ENCODE measurements at places on chromosomes 6 and 20.

GRCh38 chr20:53030061-53030460 lies 57.9 kb downstream of the TSHZ2 start:
- DNase-seq, result peak; percentile 36

- peak; percentile 42 for DNase-seq
Observed at GRCh38 chr20:21099751-21100577, 6.2 kb downstream of the LINC00237 start.

DNA sequence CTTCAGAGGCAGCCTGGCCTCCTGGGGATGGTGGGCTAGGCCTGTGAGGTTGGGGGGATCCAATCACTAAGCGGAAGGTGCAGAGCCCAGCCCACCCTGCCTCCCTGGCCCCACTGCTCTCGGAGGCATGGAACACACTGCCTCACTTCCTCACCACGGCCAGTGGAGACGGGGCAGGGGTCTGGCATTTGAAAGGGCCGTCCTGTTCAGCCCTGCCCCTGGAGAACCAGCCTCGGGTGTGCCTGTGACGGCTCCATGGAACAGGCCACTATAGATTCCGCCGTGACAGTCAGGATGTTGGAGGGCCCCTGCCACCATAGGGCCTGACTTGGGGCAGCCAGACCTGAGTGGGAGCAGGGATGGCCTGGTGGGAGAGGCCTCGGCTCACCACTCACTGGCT lies 110.2 kb downstream of the DACT2 start:
- no peak for DNase-seq

DNA sequence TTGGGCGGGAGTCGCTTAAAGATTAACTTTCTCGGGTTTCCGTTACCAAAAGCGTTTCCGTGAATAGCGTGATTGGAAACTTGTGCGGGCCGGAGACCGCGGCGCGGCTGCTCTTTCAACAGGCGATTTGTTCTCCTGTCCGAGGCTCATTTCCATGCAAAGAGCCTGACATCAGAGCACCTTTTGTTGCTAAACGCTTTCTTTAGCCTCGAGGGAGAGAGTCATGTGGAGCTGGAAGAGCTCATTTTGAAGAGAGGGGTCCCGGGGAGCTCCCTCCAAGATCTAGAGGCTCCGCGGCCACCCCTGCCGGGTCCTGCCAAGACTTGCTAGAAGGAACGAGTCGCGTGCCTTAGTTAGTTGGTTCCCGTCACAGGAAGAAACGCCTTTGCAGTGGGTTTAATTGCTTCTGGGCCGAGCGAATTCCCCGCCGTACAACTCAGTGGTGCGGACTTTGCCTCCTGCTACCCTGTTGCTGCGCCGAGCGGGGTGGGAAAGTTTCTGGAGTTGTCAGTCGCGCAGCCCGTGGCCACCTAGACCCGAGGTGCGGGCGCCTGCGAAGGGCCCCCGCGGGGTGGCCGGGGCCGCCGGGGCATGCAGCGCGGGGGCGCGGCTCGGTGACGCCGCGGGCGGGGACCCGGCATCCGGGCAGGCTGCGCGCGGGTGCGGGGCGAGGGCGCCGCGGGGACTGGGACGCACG lies at the start of gene SASH1:
Gene SASH1 (plus strand): TSS at position 489 of the 697 bp plus-strand sequence. CDS start 230 bp downstream, outside the sequence.
- DNase-seq, result peak; percentile 4

GRCh38 chr6:118335325-118335816 lies 212.7 kb upstream of the PLN start:
- DNase-seq, result no peak

DNA sequence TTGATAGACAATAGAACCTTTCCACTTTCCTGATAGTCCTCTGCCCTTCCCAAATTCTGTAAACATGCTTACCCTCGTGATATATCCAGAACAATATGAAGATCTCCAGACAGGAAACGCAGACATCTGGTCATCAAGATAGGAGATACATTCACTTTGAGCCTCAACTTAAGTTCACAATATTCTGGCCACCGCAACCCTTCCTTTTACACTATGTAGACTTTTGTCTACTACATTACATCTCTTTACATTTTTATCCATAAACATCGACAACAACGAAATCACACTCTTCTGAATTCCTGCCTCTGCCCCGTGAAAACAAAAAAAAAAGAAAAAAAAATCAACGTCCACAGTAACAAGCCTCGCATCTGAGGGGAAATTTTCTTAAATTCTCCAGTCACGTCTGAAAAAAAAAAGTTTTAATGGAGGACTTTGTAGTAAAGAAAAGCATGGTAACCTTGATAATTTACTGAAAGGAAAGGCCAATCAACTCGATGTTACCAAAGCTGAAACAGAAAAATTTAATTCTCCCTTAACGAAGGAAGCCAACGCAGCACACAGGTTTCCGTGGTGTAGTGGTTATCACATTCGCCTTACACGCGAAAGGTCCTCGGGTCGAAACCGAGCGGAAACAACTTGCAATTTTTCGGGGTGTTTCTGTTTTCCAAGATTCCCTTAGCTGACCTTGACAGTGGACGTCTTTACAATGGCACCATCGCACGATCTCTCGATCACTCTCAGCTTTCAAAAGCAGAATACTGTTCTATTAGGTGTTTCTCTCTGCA lies 21.8 kb downstream of the POM121L2 start:
- no peak for DNase-seq

- no peak for DNase-seq
Observed at GRCh38 chr6:11188161-11188915, 44.1 kb downstream of the NEDD9 start.

DNA sequence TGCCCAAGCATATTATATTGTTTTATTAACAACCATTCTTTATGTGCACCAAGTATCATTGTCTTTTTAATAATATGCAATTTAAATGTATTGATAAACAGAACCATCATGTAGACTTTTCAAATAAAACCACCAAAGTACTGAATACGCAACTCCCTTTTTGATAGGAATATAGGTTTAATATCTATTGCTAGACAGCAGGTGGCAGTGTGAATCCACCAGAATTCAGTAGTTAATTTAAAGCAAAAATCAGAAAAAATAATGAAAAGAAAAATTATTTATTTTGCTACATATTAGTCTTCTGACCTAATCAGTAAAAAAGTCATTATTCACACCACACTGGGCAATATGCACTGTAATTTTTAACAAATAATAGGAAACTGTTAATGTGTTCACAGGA lies 143.7 kb downstream of the KLHL32 start:
- peak; percentile 15 for DNase-seq

- DNase-seq, result no peak
Observed at GRCh38 chr6:47595785-47596184, 102.6 kb upstream of the ADGRF4 start.

- no peak for DNase-seq
Observed at GRCh38 chr6:155013457-155013876, 18.4 kb downstream of the TIAM2 start.

GRCh38 chr20:20427227-20427864 lies 59.4 kb downstream of the INSM1 start:
- DNase-seq, result no peak

DNA sequence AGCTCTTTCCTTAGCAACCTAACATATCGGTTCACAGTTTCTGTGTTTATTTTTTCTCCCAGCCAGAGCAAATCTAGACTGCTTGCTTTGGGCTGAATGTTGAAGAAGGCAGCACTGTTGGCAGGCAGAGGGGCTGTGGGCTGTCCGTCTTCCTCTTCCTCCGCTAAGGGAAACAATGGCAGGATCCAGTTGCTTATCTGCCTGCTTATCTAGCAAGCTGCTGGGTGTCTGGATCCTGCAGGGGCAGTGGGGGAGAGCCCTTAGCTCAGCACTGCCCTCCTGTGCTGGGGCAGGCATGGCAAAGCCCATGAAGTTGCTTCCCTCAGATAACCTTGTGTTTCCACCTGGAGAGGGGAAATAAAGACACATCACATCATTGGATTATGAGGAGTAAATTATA lies 92.7 kb upstream of the CD93 start:
- no peak for DNase-seq

- DNase-seq, result no peak
Observed at GRCh38 chr6:144947398-144947976, 662.4 kb downstream of the UTRN start.

DNA sequence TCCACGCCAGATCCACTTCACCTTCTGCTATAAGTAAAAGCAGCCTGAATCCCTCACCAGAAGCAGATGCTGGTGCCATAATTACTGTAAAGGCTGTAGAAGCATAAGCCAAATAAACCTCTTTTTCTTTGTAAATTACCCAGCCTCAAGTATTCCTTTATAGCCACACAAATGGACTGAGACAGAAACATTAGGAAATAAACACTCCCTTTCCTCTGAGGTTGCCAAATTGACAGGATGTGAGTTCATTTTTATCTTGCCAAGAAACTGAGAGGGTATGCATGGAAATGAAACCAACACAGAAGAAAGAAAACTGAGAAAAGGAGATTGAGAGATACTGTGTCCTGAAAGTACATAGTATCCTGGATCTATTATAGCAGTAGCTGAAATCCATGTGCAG lies 481.2 kb downstream of the HAO1 start:
- no peak for DNase-seq

DNA sequence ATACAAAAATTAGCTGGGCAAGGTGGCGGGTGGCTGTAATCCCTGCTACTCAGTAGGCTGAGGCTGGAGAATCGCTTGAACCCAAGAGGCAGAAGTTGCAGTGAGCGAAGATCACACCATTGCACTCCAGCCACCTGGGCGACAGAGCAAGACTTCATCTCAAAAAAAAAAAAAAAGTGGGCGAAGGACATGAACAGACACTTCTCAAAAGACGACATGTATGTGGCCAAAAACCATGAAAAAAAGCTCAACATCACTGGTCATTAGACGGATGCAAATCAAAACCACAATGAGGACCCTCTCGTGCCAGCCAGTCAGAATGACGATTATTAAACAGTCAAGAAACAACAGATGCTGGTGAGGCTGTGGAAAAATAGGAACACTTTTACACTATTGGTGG lies 344.9 kb upstream of the JARID2 start:
- no peak for DNase-seq

DNA sequence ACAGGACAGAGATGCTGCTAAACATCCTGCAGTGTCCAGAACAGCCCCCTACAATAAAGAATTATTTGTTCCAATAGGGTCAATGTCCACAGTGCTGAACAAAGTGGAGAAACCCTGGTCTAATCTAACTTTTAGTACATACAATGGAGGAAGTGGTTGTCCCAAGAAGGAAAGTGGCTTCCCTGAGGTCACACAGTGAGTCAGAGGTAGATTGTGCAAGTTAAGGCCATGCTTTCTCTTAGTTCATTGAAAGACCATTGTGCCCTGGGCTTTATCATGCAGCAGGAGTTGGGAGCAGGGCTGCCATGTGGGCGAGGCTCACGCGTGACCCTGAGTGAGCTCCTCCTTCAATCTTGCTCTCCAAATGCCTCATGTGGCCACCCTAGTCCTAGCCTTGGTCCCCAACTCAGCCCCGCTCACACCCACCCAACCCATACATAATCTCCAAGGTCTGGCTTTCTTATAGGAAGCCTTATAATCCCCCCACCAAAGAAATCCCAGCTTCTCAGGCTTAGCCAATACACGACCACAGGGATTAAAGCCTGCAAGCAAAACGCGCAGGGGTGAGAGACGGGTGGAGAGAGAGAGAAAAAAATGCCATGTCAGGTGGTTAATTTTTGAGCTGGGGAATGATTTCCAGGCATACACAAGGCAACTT lies 19.9 kb downstream of the SLC13A3 start:
- DNase-seq, result no peak

- DNase-seq, result no peak
Observed at GRCh38 chr6:26307850-26308249, 57.1 kb upstream of the BTN3A2 start.

GRCh38 chr6:42316981-42317380 lies 99.3 kb upstream of the MRPS10 start:
- no peak for DNase-seq

GRCh38 chr20:49323622-49324238 lies 45.9 kb upstream of the ZNFX1 start:
- peak; percentile 15 for DNase-seq

GRCh38 chr6:89037141-89037900 lies 43.2 kb upstream of the PNRC1 start:
- no peak for DNase-seq

DNA sequence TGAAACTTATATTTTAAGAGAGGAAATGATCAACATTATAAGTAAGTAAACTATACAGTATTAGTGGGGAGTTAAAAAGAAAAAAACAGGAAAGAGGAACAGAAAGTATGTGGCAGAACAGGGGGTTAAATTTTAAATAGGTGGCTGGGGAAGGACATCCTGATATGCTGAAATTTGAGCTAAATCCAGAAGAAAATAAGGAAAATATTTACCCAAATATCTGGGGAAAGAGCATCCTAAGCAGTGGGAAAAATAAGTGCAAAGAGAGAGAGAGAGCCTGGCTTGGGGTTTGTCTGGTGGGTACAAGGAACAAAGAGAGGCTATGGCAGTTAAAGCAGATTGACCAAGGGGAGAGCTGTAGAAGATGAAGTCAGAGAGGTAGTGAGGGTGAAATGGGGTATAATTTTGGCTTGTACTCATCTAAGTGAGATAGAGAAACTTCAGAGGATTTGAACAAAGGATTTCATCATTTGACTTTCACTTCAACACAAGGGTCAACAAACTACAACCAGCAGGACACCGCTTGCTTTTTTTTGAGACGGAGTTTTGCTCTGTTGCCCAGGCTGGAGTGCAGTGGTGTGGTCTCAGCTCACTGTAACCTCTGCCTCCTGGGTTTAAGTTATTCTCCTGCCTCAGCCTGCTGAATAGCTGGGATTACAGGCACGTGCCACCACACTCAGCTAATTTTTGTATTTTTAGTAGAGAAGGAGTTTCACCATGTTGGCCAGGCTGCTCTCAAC lies 328.4 kb upstream of the CNR1 start:
- DNase-seq, result no peak

GRCh38 chr6:7124114-7124513 lies 16.4 kb downstream of the RREB1 start:
- no peak for DNase-seq

DNA sequence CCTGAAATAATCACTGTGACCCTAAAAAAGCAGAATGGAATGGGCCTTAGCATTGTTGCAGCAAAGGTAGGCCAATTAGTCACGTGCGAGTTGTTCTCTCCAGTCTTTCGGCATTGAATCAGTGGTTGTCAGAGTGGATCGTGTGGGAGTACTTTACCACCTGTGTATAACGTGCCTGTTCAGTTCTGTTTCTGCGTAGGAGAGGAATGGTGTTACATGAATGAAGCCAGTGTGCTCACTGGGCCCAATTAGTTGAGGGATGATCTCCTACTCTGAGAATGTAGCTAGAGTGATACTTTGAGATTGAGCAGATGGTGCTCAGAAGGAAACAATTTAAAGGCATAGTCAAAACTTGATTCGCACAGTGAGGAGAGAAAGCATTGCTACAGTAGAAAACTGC lies 72.4 kb upstream of the KIF25 start:
- DNase-seq, result no peak

DNA sequence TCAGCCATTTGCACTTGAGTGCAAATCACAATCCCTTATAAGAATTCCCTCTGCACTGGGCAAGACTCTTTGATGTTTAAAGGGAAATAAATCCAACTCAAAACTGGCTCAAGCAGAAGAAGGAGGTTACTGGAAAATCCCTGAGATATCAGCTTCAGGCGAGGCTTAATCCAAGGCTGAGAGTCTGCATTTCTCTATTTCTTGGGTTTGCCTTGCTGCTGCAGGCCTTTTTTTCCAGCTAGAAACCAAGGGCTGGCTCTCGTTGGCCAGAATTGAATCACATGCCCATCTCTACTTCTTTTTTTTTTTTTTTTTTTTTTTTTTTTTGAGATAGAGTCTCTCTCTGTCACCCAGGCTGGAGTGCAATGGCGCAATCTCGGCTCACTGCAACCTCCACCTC lies 11.7 kb downstream of the HCK start:
- DNase-seq, result no peak
